ENCODE measurements at places on chromosomes 1 and 21. TPM values are rescaled to one million over a fixed set of nuclear protein-coding genes. Genes with fewer than 3 reads are reported as not detected.

- H3K27me3 ChIP-seq, result no peaks in the 10 kb centered on the region
- H3K4me1 ChIP-seq, result peaks cover 36% of the 10 kb centered on the region
- DNase-seq, result no peak
- H3K4me3 ChIP-seq, result no peak overlapping the region
- no peaks in the 10 kb centered on the region for H3K36me3 ChIP-seq
These were observed 85.4 kb upstream of the LPGAT1 start for GRCh38 chr1:211915924-211916323.

DNA sequence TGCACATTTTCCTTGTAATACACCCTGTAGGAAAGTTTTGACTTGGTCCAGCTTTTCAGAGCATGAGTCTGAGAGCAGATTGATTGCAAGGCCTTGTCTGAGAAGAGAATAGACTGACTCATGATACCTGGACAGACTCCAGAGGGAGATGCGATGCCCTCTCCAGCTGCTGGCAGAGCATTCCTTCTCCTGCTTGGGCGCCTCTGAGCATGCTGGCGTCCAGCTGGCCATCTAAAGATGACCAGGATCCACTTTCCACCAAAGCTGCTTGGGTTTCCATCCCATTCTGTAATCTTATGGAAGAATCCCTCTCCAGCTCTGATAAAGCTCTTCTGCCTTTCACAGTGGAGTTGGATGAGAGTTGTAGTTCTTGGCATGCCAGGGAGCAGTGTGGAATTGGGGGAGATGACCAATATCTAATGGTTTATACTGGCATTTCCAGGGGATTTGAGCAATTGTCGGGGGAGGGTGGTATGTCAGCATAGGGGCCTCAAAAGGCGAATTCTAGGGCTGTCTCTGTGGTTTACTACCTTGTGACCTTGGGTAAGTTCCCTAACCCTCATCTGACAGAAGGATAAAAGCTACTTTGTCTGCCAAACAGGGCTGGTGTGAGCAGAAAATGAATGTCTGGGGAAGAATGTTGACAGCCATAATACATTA is 19.5 kb downstream of the SZRD1 start:
- H3K27me3 ChIP-seq, result no peaks in the 10 kb centered on the region
- H3K4me3 ChIP-seq, result no peak overlapping the region
- no peak for DNase-seq

- H3K4me3 ChIP-seq, result no peak overlapping the region
- H3K27ac ChIP-seq, result no peak overlapping the region
- no peaks in the 10 kb centered on the region for H3K36me3 ChIP-seq
- H3K4me1 ChIP-seq, result no peaks in the 10 kb centered on the region
- DNase-seq, result no peak
- H3K27me3 ChIP-seq, result no peaks in the 10 kb centered on the region
These were observed 9.0 kb downstream of the KIAA0040 start for GRCh38 chr1:175183586-175183985.

- H3K36me3 ChIP-seq, result no peaks in the 10 kb centered on the region
- no peaks in the 10 kb centered on the region for H3K27me3 ChIP-seq
- no peak overlapping the region for H3K27ac ChIP-seq
- DNase-seq, result no peak
- peaks cover 11% of the 10 kb centered on the region for H3K4me1 ChIP-seq
- no peak overlapping the region for H3K4me3 ChIP-seq
These were observed 236.0 kb downstream of the DISC1 start for GRCh38 chr1:231862611-231863010.

GRCh38 chr1:23167353-23168078 is 1.1 kb downstream of the LUZP1 start:
- peak overlapping the region; percentile 70 for H3K4me3 ChIP-seq
- H3K36me3 ChIP-seq, result no peaks in the 10 kb centered on the region
- H3K27me3 ChIP-seq, result no peaks in the 10 kb centered on the region
- H3K27ac ChIP-seq, result peak overlapping the region; percentile 90

DNA sequence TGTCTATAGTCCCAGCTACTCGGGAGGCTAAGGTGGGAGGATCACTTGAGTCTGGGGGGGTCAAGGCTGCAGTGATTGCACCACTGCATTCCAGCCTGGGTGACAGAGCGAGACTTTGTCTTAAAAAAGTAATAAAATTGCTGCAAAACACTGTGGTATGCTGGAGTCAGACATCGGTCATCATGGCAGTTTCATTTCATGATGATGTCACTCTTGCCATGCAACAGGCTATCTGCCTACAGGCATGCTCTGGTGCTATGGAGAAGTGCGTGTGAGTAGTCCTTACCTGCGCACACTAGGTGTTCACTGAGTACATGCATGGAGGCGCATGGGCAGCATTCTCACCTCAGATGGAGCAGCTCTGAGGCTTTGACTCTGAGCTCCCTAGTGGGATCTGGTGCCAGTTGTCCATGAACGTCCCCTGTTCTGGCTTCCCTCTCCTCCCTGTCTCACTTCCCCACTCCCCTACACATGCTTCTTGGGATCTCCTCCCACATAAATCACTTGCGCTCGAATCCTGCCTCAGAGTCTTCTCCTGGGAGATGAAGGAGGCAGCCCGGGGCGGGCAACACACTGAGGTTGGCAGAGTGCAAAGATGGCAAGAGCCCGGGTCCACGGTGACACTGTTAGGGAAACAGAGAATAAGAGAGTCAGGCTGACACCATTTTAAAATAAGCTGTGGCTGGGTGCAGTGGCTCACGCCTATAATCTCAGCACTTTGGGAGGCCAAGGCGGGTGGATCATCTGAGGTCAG is 10.4 kb upstream of the CELA3B start:
- H3K27ac ChIP-seq, result no peak overlapping the region
- no peaks in the 10 kb centered on the region for H3K36me3 ChIP-seq
- H3K4me3 ChIP-seq, result no peak overlapping the region
- H3K4me1 ChIP-seq, result no peaks in the 10 kb centered on the region
- H3K27me3 ChIP-seq, result no peaks in the 10 kb centered on the region

- no peak overlapping the region for H3K27ac ChIP-seq
- no peaks in the 10 kb centered on the region for H3K36me3 ChIP-seq
- H3K4me1 ChIP-seq, result no peaks in the 10 kb centered on the region
- no peak overlapping the region for H3K4me3 ChIP-seq
- H3K27me3 ChIP-seq, result no peaks in the 10 kb centered on the region
These were observed 188.6 kb downstream of the GREM2 start for GRCh38 chr1:240423246-240423924.

DNA sequence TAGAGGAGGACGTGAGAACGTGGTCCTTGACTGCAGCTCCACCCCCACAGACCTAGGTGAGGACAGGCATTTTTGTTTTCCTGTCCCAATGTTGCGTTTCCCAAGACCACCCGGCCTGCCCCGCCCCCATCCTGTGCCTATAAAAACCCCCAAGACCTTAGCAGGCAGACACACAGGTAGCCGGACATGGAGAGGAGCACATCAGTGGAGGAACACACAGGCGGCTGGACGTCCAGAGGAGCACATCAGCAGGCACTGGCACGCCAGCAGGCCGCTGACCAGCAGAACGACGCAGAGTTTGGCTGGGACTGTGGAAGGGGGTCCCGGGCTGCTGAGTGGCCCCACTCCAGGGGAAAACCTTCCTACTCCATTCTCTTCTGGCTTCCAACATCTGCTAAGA is 12.7 kb upstream of the HMGCL start:
- H3K4me1 ChIP-seq, result no peaks in the 10 kb centered on the region
- peak overlapping the region; percentile 5 for H3K27ac ChIP-seq
- peak; percentile 9 for DNase-seq
- H3K27me3 ChIP-seq, result peaks cover 9% of the 10 kb centered on the region

- H3K4me1 ChIP-seq, result no peaks in the 10 kb centered on the region
- no peak for DNase-seq
- no peaks in the 10 kb centered on the region for H3K36me3 ChIP-seq
- H3K4me3 ChIP-seq, result no peak overlapping the region
- H3K27me3 ChIP-seq, result no peaks in the 10 kb centered on the region
- H3K27ac ChIP-seq, result no peak overlapping the region
These were observed 17.4 kb downstream of the HYI start for GRCh38 chr1:43436371-43436770.

DNA sequence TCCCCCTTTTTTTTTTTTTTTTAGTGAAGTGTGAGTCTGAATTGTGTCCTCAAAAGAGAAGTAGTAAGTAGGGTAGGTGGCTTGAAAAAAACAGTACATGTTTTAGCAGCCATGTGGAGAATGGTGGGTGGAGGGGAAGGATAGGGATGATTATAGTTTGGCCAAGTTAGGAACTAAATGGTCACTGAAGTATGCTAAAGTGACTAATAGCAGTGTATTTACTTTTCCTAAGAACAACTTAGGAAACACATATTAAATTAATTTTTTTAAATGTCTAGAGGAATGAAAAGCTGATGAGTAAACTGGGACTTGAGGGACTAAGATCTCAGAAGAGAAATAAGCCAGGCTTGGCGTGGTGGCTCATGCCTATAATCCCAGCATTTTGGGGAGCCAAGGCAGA is 55.5 kb downstream of the PLA2G4A start:
- no peaks in the 10 kb centered on the region for H3K27me3 ChIP-seq
- no peak overlapping the region for H3K27ac ChIP-seq
- no peak overlapping the region for H3K4me3 ChIP-seq
- no peak for DNase-seq
- H3K4me1 ChIP-seq, result peaks cover 7% of the 10 kb centered on the region
- no peaks in the 10 kb centered on the region for H3K36me3 ChIP-seq

GRCh38 chr1:198032668-198033067 is 115.5 kb downstream of the LHX9 start:
- H3K4me3 ChIP-seq, result no peak overlapping the region
- DNase-seq, result no peak
- H3K36me3 ChIP-seq, result no peaks in the 10 kb centered on the region
- H3K27ac ChIP-seq, result no peak overlapping the region
- no peaks in the 10 kb centered on the region for H3K4me1 ChIP-seq

- peak overlapping the region; percentile 16 for H3K27ac ChIP-seq
- no peak for DNase-seq
- H3K4me3 ChIP-seq, result no peak overlapping the region
- H3K27me3 ChIP-seq, result no peaks in the 10 kb centered on the region
These were observed 4.3 kb upstream of the SLC30A1 start for GRCh38 chr1:211583011-211583992.

DNA sequence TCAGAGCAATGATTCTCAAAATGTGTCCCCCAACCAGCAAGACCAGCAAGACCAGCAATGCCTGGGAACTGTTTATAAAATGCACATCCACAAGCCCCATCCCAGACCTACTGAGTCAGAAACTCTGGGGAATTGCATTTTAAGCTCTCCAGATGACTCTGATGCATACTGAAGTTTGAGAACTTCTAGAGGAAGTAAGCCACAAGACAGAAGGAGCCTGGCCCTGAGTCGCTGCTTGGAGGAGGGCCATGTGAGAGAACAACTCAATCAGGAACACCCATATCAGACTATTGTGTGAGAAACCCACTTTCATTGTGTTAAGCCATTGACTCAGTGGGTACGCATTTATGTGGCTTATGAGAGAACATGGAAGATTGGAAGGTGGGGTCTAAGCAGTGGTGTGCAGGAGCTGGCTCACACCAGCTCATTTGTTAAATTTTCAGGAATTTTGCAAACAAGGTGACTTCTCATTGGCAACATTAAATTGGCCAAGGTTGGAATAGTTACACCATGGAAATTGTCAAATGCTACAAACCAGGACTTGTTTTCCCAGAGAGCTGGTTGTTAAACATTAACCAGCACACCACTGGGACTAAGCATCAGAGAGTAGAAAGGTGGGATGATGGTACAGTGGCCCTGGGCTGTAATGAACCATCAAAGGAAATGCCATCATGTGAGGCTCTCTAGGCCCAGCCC is 38.9 kb downstream of the ATP1A1 start:
- no peak overlapping the region for H3K4me3 ChIP-seq
- no peaks in the 10 kb centered on the region for H3K36me3 ChIP-seq
- peak overlapping the region; percentile 82 for H3K27ac ChIP-seq

DNA sequence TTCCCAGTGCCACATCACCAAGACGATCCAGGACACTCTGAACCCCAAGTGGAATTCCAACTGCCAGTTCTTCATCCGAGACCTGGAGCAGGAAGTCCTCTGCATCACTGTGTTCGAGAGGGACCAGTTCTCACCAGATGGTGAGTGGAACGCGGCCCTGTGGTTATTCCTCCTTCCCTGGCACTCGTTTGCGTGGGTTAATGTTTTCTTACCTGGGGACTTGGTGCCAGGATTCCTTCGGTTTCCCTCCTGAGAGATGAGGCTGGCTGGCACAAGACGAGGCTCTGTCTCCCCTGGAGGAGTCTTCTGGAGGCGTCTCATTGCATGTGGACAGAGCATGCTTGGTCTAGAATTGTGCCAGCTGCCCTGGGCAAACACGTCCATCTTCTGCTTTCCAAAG is 29.3 kb downstream of the ATP5PO start:
- H3K36me3 ChIP-seq, result no peaks in the 10 kb centered on the region
- H3K4me1 ChIP-seq, result no peaks in the 10 kb centered on the region
- no peaks in the 10 kb centered on the region for H3K27me3 ChIP-seq
- no peak overlapping the region for H3K27ac ChIP-seq
- no peak overlapping the region for H3K4me3 ChIP-seq
- no peak for DNase-seq

GRCh38 chr1:183598386-183598785 is 8.1 kb upstream of the NCF2 start:
- no peaks in the 10 kb centered on the region for H3K36me3 ChIP-seq
- no peak overlapping the region for H3K4me3 ChIP-seq
- no peak for DNase-seq

- H3K27ac ChIP-seq, result no peak overlapping the region
- no peaks in the 10 kb centered on the region for H3K27me3 ChIP-seq
- no peak for DNase-seq
These were observed 214.3 kb downstream of the PTPRU start for GRCh38 chr1:29450591-29450990.

DNA sequence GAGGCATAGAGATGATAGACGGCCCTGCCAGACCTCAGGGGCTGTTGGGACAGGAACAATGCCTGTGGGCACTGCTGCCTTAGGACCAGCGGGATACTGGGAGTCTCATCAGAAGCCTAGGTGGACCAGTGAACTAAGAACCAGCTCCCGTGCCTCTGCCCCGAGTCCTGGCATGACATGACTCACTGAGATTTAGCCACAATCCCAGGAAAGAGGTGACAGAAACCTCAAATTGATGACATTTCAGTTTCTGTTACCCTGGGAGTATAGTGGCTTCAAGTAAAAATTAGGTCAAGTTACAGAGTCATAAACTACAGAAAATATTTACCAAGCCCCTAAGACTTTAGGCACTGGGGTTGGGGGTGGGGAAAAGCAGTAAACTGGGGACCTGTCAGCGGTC is 74.6 kb upstream of the GADD45A start:
- H3K27ac ChIP-seq, result no peak overlapping the region
- H3K27me3 ChIP-seq, result no peaks in the 10 kb centered on the region
- H3K4me3 ChIP-seq, result no peak overlapping the region
- H3K36me3 ChIP-seq, result no peaks in the 10 kb centered on the region

GRCh38 chr1:9542430-9542829 is 3.2 kb downstream of the SLC25A33 start:
- peak; percentile 44 for DNase-seq
- no peaks in the 10 kb centered on the region for H3K27me3 ChIP-seq
- H3K36me3 ChIP-seq, result no peaks in the 10 kb centered on the region
- no peak overlapping the region for H3K4me3 ChIP-seq

GRCh38 chr1:55012661-55013060 is 13.9 kb downstream of the BSND start:
- no peak overlapping the region for H3K4me3 ChIP-seq
- no peak for DNase-seq
- no peaks in the 10 kb centered on the region for H3K4me1 ChIP-seq
- no peaks in the 10 kb centered on the region for H3K36me3 ChIP-seq

The MRPS21 gene
- total RNA-seq, result 41.9 TPM

The RXRG gene
- total RNA-seq, result not detected

The PSMB4 gene
- 275 TPM for total RNA-seq

The TFF3 gene
- 84.4 TPM for total RNA-seq

The RNF186 gene
- 1.4 TPM for total RNA-seq

The VSIG8 gene
- total RNA-seq, result not detected

The IL10 gene
- not detected for total RNA-seq

The EDN2 gene
- total RNA-seq, result 0.40 TPM

The SEC16B gene
- 8.5 TPM for total RNA-seq

The CD1B gene
- total RNA-seq, result not detected

The SPRR3 gene
- not detected for total RNA-seq

Data from hepatocyte (in vitro differentiated cells).